ENCODE measurements at places on chromosomes 7 and 10. TPM values are rescaled to one million over a fixed set of nuclear protein-coding genes. Genes with fewer than 3 reads are reported as not detected.

The IGFBP1 gene
- total RNA-seq: not detected

The C10orf105 gene
- not detected for total RNA-seq

The PDIA4 gene
- 61.1 TPM for total RNA-seq

The NUTM2A gene
- total RNA-seq: 1.0 TPM

The FGL2 gene
- 32.4 TPM for total RNA-seq

The DGKI gene
- total RNA-seq: 1.0 TPM

The CPA4 gene
- total RNA-seq: 2.1 TPM

The GPR26 gene
- total RNA-seq: not detected

The CALCR gene
- total RNA-seq: 5.2 TPM

The SEMA4G gene
- total RNA-seq: 0.52 TPM

The TAS2R41 gene
- not detected for total RNA-seq

The JAZF1 gene
- 7.3 TPM for total RNA-seq

The TSPAN12 gene
- 33.4 TPM for total RNA-seq

The CDC14C gene
- total RNA-seq: not detected

The OR9A2 gene
- total RNA-seq: not detected

The ERV3-1 gene
- total RNA-seq: 14.6 TPM

The FFAR4 gene
- total RNA-seq: 0.52 TPM

The COBL gene
- 53.2 TPM for total RNA-seq

The SH2D4B gene
- total RNA-seq: under 0.01 TPM

The CCDC3 gene
- 13.0 TPM for total RNA-seq

The CLEC5A gene
- total RNA-seq: 0.52 TPM

The PTPRN2 gene
- 1.6 TPM for total RNA-seq

The PNLIPRP2 gene
- total RNA-seq: not detected

Data from skeletal muscle tissue (tissue), 5 donors.